NB4 (cell line): ENCODE measurements at places on chromosomes 7 and 10.

DNA sequence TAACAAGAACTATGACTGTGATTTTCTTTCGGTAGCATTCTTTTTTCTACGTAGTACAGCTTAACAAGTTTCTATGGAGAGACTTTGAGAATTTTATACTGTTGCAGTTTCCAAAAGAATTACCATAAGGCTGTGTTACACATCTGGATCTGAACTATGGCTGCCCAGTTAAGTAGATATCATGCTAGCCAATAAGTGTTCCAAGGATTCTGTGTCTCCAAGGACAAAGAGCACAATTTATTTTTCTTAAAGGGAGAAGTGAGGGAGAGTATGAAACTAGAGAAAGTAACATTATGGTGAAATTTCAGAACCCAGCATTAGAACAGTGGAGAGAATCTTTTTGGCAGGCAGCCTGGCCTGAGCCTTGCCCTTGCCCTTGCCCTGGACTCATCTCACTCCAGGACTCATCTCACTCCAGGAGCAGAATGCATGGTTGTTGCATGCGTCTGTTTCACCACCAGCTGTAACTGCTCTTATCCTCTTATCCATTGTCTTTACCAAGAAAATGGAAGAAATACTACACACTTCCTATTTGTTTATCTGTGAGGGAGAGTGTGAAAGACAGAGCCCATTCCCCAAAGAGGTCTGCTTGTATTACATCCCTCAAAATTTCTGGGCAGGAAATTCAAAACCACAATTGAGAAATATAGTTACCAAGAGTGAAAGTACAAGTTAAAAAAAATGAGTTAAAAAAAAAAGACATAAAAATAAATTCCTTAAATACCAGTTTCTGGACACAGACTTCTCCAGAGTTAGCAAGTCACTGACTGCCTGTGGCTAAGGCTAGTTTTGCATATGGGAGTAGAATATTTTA, 1067.5 kb downstream of the NRG3 start:
- peak; percentile 11 for DNase-seq

GRCh38 chr10:110525349-110526260, 27.9 kb downstream of the DUSP5 start:
- DNase-seq, result peak; percentile 41

DNA sequence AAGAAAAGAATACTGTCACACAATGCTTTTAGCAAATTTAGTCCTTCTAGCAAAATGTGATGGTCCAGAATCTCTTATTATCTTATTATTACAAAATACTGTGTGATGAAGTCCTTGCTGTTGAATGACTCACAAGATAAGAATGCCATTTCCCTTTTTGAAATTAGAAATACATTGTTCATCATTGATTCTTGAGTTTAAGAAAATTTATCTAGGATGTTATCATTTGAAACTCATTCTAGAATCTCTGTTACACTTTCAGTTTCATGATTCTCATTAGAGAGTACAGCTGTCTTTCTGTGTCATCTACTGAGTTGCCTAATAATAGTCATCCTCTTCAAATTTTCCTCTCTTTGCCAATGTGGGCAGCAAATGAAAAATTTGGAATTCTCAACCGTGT, 9.6 kb downstream of the ZKSCAN5 start:
- no peak for DNase-seq

- DNase-seq, result no peak
Observed at GRCh38 chr7:132492823-132493445, 83.3 kb downstream of the PLXNA4 start.

GRCh38 chr10:114401195-114401791, 3.0 kb downstream of the AFAP1L2 start:
- no peak for DNase-seq

DNA sequence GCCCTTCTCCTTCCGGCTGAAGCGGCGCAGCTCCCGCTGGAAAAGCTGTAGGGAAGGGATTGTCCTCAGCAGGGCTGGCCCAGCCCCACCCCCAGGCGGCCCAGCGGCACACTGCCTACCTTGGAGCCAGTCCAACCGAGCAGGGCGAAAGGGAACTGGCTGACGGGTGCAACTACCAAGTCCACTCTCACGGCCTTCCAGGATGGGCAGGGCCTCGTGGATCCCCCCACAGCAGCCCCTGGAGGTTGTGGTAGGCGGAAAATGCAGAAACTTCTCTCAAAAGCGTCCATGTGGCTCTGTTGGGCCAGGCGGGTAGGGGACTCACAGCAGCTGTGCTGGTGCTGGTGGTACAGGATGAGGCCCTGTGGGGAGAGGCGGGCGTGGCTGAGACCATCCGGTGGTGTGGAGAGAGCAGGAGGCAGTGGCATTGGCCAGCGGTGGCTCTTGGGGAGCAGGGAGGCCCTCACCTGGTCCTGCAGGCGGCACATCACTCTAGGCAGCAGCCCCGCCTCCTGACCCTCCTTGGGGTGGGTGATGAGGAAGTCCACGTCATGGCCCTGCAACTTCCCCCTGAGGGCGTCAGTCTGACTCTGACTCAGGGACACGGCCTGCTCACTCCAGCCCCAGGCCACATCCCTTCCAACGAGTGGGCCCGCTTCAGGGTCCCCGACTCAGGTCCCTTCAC, 8.4 kb upstream of the PGAM2 start:
- DNase-seq, result peak; percentile 85

DNA sequence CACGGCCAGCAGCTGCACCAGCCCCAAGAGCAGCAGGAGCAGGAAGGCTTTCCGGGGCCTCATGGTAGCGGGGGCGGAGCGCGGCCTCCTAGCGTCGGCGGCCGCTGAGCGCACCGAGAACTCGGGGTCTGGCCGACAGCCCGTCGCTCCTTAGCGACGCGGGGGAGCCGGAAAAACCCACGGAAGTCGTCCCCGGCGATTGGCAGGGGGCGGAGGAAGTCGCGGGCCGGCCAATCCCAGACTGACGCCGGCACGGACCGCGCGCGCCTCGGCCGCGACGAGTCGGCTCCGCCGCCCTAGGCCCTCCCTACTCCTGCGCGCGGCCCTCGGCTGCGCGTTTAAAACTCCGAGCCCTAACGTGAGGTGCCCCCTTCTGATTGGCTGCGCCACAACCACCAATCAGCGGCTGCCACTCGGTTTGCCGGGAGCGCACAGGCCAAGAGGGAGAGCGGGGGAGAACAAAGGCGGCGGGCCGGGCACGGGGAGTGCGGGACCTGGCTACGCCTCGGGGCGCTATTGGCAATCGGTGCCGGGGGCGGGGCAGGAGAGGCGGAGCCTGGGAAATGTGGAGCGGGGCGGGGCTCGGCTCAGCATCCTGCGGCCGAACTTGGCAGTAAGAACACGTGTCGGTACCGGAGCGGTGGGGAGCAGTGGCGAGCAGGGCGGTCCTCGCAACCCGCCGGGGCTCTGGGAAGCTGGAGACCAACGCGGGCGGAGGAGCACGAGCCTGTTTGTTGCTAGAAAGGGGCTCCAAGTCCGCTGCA, at the start of gene PDIA4:
TSS of gene PDIA4 (minus strand) at position 160 of the 764 bp plus-strand sequence. CDS start at position 63, 97 bp downstream.
- DNase-seq, result peak; percentile 100

GRCh38 chr10:8375137-8375536, 320.6 kb downstream of the GATA3 start:
- no peak for DNase-seq

GRCh38 chr10:32846974-32847373, 111.1 kb downstream of the ITGB1 start:
- DNase-seq, result no peak

- DNase-seq, result no peak
Observed at GRCh38 chr10:22374489-22375126, 29.3 kb downstream of the SPAG6 start.

- no peak for DNase-seq
Observed at GRCh38 chr10:70227548-70228320, 5.5 kb downstream of the PPA1 start.

DNA sequence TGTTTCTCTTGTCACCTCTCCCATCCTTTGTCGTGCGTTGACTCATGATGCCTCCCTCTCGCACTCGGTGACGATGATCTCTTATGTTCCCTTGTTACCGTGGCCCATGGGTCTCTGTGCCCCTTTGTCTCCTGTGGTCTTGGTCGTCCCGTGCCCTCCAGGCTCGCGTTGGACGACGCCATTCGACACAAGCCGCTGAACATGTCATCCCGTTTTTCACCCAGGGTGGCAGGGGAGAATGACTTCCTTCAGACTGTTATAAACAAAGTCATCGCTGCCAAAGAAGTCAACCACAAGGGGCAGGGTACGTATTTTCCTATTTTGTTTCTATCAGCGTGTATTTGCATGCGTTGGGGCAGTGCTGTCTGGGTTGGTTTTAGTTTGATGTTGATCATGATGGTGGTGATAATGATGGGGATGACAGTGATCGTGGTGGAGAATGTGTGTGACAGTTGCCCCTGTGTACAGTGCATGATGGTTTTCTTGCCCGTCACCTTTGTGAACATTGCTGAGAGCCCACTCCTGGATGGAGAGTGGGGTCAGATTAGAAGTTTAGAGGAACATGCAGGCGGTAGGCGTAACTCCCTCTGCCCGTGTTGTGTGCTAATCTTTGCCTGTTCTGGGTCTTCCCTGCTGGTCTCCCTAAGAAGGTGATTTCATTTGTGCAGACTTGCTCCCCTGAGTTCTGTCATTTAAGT, 107.0 kb downstream of the DOCK1 start:
- no peak for DNase-seq

DNA sequence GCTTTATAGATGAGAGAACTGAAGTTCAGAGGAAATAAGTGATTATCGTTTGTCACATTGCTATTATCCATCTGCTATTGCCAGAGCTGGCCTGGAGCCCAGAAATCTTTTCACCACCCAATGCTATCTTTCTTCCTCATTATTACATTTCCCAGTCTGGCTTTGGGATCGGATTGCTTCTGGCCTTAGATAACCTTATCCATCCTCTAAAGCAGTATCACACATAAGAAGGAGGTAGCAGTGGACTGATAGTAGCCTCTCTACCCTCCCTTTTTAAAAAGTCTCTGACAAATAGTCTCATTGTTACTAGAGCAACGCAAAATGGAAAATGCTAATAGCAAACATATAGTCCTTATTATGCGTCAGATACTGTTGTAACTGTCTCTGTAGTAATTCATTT, 1.3 kb upstream of the CLDN12 start:
- no peak for DNase-seq

GRCh38 chr7:129790136-129790535, 162.6 kb downstream of the UBE2H start:
- DNase-seq, result no peak

DNA sequence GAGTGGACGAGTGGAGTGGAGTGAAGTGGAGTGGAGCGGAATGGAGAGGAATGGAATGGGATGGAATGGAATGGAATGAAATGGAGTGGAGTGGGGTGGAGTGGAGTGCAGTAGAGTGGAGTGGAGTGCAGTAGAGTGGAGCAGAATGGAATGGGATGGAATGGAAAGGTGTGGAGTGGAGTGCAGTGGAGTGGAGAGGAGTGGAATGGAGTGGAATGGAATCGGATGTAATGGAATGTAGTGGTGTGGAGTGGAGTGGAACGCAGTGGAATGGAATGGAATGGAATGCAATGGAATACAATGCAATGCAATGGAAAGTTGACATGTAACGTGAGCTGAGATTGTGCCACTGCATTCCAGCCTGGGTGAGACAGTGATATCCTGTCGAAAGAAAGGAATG, 46.4 kb downstream of the ZNF716 start:
- DNase-seq, result no peak

DNA sequence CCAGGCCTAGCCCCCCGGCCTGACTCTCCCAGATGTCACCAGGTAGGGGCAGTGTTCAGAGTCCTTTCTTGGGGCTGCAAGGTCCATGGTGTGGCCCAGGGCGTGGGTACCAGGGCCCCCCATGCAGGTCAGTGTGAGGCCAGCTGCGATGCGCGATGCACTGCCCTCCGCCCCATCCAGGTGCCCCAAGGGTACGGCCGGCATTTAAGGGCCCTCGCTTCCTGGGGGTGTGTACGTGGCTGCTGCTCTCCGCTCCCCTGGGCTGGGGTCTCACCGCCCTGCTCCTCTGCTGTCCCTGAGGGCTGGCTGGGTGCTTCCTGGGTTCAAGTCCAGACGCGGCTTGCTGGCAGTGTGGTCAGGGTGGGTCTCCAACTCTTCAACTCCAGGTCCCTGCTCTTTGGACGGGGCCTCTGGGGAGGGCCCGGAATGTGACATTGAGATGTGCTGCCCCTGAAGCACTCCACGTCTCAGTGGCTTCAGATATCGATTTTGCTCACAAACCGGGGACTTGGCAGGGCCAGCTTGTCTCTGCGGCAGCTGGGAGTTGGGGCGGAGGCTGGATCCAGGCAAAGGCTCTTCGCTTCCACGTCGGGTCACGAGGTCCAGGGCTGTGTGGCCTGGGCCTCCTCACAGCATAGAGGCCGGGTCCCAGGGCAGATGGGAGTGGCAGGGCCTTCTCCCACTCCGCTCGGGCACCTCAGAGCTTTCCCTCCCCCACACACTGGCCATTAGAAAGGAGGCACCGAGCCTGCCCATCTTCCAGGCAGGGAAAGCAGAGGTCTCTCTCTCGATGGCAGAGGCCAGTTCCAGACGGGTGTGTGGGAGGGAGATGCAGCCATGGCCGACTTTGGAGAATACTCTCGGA, 93.2 kb downstream of the UNCX start:
- no peak for DNase-seq

DNA sequence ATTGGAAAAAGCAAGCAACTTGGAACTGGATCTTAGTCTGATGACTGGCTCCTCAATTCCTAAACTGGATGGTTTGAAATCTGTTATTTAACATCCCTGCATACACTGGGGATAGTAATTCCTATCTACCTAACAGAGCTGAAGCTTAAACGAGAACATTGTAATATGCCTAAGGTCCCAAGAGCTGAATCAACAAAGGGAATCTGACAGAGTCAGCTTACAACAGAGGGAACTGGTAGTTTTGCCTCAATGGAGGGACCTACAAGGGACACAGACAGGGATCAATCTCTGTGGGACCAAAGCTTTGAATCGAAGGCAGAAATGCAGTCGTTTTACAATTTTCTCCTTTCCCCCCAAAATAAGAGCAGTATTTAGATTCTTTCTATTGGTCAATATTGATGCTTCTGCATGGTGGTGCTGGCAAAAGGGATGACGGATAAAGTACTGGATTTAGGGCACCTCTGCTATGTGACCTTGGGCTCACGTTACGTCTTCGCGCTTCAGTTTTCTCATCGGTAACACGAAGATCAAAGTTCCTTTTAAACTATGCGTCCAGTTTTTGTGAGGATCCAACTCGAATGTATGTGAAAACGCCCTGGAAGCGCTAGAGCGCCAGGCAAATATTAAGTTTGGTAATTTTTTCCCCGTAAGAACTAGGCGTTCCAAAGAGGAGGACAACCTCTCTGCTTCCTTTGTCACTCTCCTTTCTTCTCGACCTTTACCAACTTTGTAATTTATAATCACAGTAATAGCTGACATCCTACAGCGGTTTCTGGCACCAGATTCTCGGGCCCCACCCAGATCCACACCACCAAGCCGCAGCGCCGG, 1.1 kb downstream of the ACTR1A start:
- no peak for DNase-seq

- DNase-seq, result no peak
Observed at GRCh38 chr7:120108376-120108775, 164.6 kb upstream of the KCND2 start.

DNA sequence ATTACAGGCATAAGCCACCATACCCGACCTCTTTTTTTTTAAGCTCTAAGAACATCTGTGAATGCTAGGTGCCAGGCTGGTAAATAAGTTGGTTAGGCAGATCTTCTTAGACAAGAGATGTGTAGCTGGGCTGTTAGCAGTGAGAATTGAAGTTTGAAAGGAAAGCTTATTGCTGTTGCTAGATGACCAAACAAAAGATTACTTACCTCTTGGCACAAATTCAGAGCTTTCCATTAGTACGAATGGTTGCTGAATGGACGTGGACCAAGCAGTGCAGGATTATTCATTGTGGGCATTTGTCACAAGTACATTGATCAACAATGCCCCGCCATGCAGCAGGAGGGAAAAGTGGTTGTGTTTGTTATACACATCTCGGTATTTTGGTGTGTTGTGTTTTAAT, 131.2 kb downstream of the GFRA1 start:
- DNase-seq, result no peak

GRCh38 chr7:17054836-17055235, 173.1 kb upstream of the AGR3 start:
- no peak for DNase-seq
